ENCODE measurements at places on chromosomes 7 and 10. TPM values are rescaled to one million over a fixed set of nuclear protein-coding genes. Genes with fewer than 3 reads are reported as not detected.

The CLDN12 gene
- 34.1 TPM for total RNA-seq

The PSMC2 gene
- 131 TPM for total RNA-seq

DNA sequence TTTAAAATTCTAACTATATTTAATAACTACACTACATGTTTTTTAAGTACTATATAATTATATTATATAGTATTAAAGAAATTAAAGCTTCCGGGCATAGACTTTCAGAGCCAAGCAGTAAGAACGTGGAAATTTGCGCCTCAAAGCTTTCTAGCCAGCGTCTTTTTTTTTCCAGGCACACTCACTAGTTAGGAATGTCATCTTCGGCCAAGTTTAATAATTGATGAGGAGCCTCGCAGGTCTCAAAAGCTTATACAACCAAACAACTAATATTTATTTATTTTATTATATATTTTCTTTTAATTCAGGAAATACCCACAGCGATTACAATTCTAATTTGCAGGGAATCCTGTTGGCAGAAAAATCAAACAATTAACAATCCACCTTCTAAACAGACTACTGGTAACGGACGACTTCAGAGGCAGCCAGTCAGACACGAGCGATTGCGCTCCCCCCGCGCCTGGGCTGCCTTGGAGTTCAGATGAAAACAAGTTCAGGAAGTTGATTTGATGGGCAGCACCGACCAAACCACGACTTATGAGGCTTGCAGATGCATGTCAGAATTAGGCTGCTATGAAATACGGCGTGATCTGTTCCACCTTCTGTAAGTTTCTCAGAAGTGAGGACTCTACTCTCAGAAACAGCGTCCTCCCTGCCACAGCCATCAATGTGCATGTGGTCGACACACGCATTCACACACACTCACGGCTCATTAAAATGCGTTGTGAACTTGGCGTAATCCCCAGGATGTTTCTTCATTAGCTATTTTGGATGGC lies 431.8 kb upstream of the MGMT start:
- DNase-seq = no peak

GRCh38 chr10:85598646-85599045 lies 767.9 kb downstream of the GRID1 start:
- no peak for DNase-seq

DNA sequence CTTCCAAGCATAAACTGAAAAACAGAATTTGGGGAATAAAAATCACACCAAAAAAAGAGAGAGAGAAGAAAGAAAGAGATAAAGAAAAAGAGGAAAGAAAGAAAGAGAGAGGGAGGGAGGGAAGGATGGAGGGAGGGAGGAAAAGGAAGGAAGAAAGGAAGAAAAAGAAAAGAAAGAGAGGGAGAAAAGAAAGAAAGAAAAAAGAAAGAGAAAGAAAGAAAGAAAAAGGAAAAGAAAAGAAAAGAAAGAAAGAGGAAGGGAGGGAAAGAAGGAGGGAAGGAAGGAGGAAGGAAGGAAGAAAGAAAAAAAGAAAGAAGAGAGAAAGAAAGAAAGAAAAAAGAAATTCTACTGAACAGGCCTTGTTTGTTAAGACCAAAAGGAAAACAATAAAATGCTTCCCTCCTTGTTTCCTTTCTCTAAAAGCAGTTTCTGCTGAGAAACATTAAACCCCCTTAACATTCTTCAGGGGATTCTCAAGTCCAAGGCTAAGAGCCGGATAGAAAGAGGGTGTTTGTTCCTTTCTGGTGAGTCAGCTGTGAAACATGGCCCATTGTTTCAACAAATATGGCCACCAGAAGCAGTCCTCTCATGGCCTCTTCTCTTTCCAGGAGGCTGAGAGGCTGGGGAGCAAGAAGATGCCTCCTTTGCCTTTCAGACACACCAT lies 46.9 kb upstream of the GPAM start:
- DNase-seq = no peak

GRCh38 chr10:96401036-96401435 lies 42.2 kb upstream of the OPALIN start:
- no peak for DNase-seq

GRCh38 chr10:43702213-43702935 lies 53.7 kb upstream of the ZNF32 start:
- no peak for DNase-seq
